ENCODE measurements at places on chromosomes 11 and 22.

DNA sequence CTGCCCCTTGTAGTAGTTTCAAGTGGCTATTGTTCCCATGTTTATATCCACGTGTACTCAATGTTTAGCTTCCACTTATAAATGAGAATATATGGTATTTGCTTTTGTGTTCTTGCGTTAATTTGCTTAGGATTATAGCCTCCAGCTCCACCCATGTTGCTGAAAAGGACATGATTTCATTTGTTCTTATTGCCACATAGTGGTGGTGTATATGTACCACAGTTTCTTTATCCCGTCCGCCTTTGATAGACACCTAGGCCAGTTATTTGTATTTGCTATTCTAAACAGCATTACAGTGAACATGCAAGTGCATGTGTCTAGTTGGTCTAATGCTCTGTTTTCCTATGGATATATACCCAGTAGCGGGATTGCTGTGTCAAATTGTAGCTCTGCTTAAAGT lies 6.8 kb downstream of the OR51B2 start:
- DNase-seq, result no peak

DNA sequence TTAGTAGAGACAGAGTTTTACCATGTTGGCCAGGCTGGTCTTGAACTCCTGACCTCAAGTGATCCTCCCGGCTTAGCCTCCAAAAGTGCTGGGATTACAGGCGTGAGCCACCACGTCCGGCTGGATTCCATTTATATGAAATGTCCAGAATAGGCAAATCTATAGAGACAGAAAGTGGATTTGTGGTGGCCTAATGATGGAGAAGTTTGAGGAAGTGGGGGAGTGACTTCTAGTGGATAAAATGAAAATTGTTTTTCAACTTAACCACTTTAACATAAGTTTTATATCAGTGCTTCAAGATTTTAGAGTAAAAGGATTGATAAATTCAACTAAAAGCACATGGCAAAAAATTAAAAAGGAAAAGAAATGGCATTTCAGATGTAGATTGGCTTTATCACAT lies 66.2 kb downstream of the HIPK3 start:
- DNase-seq, result no peak

GRCh38 chr11:67522338-67522737 lies 908 bp downstream of the CABP2 start:
- DNase-seq, result no peak

DNA sequence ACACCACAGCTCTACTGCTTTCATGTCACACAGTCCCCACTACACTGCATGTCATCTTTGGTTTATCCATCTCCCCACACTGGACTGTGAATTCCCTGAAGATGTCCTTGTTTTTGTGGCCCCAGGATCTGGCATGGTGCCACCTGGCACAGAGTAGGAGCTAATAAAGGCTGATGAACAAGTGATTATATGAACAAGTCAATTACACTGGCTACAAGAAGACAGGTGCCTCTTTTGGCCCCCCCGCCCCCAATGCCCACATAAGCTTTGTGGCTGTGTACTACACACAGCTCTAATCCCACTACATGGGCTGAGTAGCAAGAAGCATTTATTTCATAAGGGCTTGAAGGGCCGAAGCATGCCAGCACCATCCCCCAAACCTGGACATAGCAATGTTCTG lies 24.7 kb downstream of the PLEKHA7 start:
- no peak for DNase-seq

- no peak for DNase-seq
Observed at GRCh38 chr11:38766796-38767195, 2168.8 kb upstream of the RAG2 start.

GRCh38 chr11:60951904-60952741 lies at the start of gene SLC15A3:
SLC15A3 (minus strand) TSS chr11:60952176; CDS start chr11:60951551, 625 bp downstream.
- DNase-seq, result no peak

DNA sequence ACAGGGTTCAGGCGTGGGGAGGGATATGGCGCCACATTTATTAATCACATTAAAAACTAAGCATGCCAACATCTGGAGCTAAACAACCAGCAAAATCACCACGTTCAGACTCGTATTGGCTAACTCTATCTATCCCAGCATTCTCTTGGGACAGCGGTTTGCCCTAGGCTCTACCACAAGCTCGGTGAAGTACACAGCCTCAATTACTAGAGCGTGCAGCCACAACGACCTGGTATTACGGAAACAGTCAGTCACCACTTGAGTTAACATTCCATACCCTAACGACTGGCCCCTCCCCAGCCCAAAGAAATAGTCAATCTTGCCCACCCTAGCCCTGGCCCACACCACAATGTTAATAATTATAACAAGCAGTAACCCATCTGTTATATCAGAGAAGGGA lies 32.1 kb downstream of the APOL5 start:
- no peak for DNase-seq

DNA sequence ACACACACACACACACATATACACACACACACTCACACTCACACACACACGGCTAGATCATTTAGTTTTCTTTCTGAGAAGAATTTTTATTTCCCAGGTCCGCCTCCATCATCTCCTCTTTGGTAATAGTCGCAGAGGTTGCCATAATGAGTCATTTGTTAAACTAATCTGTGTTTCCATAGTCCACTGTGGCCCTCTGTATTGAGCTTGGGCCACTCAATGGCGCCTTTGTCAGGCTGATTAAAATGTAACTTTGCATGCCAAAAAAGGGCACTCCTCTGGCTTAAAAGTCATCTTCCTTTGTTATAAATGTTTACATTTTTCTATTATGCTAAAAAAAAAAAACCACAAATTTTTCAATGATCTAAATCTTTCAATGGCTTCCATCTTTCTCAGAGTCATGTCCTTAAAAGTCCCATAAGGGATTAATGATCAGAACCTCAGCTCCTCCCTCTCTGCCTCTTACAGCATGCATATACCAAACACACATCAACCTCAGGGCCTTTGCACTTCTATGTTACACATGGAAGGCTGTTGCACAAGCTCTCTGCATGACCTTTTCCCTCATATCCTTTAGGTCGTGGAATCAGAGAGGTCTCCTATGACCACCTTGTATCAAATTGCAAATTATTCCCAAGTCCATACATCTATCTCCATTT lies 35.3 kb downstream of the EHF start:
- DNase-seq, result no peak

GRCh38 chr11:73662445-73663157 lies 16.2 kb downstream of the PLEKHB1 start:
- no peak for DNase-seq

DNA sequence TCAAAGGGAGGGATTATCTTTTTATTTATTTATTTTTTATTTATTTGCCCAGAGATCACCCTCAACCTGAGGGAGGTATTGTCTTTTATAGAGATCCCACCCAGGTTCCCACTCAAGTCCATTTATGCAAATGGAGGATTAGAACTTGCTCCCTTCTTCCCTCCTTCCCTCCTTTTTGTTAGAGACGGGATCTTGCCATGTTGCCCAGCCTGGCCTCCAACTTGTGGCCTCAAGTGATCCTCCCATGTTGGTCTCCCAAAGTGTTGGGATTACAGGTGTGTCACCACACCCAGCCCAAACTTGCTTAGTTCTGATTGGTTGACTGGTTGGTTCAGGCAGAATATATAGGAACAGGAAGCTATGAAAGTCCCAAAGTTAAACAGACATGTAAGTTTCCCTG lies 51.9 kb downstream of the HIPK3 start:
- no peak for DNase-seq

DNA sequence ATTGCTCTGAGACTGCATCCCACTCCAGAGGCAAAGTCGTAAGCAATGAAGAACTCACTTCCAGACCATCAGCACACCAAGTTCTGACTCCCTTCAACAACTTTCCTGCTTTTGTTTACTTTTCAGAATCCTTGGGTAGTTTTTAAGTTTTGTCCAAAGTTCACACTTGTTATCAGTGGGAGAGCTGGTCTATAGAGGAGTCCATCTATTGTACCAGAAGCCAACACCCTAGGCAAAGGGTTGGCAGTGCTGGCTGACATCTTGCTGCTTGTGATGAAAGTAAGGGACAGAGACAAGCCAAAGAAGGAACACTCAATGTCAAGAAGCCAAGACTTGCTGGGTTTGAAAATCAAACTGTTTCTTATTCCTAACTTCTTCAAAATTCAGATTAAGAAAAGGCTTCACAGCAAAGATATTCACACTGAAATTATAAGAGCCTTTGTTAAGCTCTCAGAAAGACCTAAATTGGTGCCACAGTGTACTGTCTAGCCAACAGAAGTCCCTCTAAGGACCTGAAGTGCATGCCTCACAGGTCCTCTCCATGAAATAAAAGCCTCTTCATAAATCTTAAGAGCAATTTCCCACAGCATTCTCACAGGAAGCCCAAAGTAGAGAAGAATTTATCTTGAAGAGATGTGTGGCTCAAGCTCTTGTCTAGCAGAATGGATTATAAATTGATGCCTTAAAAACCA lies 21.5 kb upstream of the LINC01488 start:
- DNase-seq, result no peak

- DNase-seq, result no peak
Observed at GRCh38 chr11:117819096-117820040, 5.2 kb downstream of the FXYD2 start.

DNA sequence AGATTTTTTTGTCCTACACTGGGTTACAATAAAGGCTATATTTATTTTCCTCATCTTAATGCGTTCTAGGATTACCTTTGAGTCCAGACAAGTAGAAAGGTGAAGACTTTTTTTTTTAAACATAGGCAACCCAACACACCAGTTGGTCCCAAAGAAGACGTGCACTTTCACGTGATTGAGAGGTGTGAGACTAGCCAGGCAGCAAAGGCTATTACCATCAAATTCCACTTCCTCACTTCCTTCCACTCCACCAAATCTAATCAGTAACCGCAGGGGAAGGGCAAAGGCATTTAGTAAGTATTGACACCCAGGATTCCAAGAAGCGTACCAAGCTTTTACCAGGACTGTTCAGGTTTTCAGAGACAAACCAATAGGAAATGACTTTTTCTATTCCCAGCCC lies 109.3 kb downstream of the APIP start:
- no peak for DNase-seq

- no peak for DNase-seq
Observed at GRCh38 chr11:120121914-120122473, 15.9 kb downstream of the TRIM29 start.

DNA sequence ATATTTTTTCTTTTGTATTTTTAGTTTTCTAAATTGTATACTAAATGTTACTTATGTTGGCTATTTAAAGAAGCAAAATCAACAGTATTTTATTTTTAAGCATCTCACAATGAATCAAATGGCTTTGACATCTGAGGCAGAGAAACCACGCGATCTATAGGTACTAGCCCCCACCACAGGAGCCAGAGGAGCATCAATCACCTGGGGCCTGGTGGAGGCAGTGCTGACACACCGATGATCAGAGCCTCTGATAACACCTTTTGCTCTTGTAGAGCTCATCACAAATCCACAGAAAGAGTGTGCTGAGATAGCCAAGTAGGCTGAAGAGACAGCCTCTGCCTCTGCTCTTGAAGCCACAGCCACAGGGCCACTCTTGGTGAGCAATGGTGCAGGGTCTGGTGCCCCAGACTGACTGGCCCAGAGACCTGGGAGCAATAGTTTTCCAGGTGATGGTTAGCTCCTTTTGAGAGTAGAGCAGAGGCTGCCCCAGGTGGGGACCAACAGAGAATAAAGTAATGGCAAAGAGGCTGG lies 25.2 kb downstream of the HIRA start:
- no peak for DNase-seq

GRCh38 chr11:123853038-123853437 lies 32.4 kb downstream of the TMEM225 start:
- DNase-seq, result no peak

GRCh38 chr11:46760429-46761128 lies 41.6 kb downstream of the F2 start:
- no peak for DNase-seq

GRCh38 chr11:17013548-17014320 lies 480 bp downstream of the PLEKHA7 start:
- DNase-seq, result no peak

GRCh38 chr22:42856179-42856864 lies 751 bp downstream of the ARFGAP3 start:
- DNase-seq, result peak; percentile 51
